NCI-H2081 (cell line): ENCODE measurements at places on chromosomes 11 and 22.
A peak's percentile ranks its signal among the peaks of the same experiment; 100 is the strongest.

- no peak for DNase-seq
These were observed 246.6 kb downstream of the FAM76B start for GRCh38 chr11:95542868-95543551.

GRCh38 chr11:32705309-32706033 is 89.0 kb downstream of the CCDC73 start:
- no peak for DNase-seq

DNA sequence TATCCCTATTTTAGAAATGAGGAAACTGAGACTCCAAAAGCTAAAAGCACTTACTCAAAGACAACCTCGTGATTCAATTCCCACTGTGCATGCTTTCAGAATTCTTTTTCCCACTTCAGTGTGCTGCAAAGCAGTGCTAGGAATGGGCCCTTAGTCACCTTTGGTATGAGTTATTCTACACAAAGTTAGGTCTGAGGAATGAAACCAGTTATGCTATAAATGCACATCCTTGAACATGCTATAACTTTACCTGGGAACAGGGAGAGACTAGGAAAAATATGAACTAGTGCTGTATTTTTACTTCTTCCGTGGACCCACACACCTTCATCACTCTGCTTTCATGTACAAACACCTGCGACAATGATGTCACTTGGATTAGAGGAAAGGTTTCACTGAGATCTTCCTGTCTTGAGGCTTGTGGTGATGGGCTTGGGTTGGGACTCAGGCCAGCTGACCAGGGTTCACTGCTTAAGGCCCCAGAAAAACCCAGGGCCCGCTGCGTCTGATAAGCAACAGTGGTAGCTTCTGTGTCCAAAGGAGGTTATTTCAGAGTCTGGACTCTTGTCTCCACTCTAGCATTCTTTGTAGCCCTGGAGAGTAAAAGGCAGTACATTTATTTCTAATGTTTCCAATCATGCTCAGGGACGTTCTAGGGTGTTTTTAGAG is 81.6 kb downstream of the ZC3H12C start:
- no peak for DNase-seq

GRCh38 chr11:12799334-12799835 is 125.2 kb downstream of the TEAD1 start:
- peak; percentile 36 for DNase-seq

DNA sequence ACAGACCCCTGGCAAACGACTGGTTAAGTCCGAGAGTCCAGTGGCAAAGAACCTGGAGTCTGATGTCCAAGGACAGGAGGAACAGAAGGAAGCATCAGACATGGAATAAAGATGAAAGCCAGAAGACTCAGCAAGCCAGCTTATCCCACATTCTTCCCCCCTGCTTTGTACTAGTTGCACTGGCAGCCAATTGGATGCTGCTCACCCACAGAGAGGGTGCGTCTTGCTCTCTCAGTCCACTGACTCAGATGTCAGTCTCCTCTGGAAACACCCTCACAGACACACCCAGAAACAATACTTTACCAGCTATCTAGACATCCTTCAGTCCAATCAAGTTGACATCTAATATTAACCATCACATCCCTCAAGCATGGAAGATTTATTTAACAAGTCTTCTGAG is 1265.8 kb upstream of the CNTN5 start:
- DNase-seq: no peak

- no peak for DNase-seq
These were observed 222.9 kb downstream of the NAV2 start for GRCh38 chr11:19935507-19935906.

DNA sequence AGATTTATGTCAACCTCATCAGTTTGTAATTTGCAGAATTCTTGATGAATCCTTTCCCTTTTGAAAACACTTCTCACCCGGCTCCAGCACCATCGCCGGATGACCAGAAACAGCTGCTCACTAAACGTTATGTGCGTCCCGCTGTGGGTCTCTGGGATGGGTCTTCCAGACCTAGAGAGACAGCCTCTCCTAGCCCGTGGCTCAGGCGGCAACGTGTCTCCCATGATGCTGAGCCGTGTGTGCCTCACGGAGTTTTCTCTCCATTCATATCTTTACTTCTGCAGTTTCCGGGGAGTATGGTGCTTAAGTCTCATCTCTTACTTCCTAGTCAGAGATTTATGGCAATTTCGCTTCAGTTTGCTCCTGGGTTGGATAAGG is 25.0 kb upstream of the ACR start:
- no peak for DNase-seq

- no peak for DNase-seq
These were observed 2.8 kb downstream of the HTR3A start for GRCh38 chr11:113977701-113978100.

GRCh38 chr11:125593114-125593820 is 615 bp downstream of the STT3A start:
- no peak for DNase-seq

- DNase-seq: no peak
These were observed 1.9 kb upstream of the CTSF start for GRCh38 chr11:66570079-66570849.

DNA sequence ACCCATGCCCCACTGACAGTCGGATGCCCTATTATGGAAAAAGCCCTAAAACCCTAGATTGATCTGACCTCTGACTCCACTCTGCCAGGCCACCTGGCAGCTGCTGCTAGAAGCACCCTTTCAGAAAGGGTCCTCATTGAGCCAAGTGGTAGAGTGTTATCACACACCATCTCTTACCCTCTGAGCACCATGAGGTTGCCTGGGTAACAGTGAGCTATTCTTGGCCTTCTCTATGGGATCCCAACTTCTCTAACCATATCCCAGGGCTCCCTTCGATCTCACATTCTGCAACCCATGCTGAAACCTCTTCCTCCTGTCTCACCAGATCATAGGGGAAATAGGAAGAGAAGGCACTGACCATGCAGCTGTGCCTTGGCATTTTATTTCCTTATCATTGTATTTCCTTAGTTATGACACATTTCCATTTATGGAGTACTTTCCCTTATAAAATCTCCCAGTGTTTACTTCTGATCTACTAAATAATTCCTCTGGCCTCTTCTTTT is 52.7 kb downstream of the MPPED2 start:
- DNase-seq: no peak

DNA sequence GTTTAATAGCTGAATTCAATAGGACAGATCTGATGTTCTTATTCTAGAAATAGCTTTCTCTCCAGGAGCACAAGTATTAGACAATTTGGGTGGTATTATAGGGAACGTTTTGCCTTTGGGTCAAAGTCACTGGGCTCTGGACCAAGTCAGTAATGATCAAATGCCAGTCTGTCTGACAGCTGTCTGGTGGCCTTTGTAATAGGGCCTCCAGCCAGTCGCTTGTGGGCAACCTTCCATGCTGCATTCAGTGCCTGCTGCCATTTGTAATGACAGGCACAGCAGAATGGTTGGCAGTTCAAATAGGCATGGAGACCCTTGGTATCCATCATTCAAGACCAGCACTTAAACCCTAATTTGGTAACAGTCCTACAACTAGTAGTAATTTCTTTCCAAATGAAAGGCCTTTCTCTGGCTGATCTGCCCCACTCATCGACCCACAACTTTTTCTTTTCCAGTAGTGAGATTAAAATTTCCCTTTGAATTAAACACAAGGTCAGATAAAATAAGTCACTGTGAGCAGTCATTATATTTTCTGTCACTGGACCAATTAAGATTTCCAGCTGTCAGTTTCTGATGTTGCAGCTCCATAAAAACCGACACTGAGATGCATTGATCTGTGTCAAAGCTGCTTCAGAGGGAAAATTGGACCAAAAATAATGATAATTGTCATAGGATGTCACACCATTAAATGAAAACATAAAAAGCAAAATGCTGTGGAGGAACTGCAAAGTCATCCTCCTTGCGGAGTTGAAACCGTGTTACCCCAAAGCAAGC is 1038.1 kb downstream of the LRRC4C start:
- DNase-seq: no peak

- no peak for DNase-seq
These were observed 264.2 kb downstream of the TMEM135 start for GRCh38 chr11:87301785-87302540.

- no peak for DNase-seq
These were observed 60.0 kb downstream of the MYEOV start for GRCh38 chr11:69353696-69354544.

GRCh38 chr22:27573280-27574001 is 228.1 kb downstream of the MN1 start:
- DNase-seq: no peak

GRCh38 chr22:37462983-37463382 is 23.2 kb downstream of the MFNG start:
- DNase-seq: no peak

DNA sequence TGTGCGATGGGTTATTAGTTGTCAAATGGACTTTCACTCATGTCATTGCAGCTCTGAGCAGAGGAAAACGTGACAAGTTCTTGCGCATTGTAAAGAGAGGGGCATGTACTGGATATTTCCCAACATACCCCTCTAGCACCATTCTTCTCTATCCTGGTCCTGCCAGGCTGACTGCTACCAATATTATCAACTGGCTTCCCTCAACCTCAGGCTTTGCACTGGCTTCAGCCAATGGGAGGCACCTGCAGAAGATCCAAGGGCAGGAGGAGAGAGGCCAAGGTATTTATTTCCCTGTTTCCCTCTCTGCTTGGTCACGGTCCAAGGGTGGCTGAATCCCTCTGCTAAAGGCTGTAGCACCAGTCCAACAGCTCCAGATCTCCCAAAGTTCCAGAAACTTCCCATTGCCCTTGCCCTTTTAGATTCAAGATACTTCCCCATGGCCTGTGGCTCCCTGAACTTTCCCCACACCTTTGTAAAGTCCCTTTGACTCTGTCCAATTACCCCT is 175.6 kb upstream of the NECTIN1 start:
- no peak for DNase-seq

GRCh38 chr22:37994049-37994448 is 9.7 kb upstream of the SOX10 start:
- DNase-seq: no peak

DNA sequence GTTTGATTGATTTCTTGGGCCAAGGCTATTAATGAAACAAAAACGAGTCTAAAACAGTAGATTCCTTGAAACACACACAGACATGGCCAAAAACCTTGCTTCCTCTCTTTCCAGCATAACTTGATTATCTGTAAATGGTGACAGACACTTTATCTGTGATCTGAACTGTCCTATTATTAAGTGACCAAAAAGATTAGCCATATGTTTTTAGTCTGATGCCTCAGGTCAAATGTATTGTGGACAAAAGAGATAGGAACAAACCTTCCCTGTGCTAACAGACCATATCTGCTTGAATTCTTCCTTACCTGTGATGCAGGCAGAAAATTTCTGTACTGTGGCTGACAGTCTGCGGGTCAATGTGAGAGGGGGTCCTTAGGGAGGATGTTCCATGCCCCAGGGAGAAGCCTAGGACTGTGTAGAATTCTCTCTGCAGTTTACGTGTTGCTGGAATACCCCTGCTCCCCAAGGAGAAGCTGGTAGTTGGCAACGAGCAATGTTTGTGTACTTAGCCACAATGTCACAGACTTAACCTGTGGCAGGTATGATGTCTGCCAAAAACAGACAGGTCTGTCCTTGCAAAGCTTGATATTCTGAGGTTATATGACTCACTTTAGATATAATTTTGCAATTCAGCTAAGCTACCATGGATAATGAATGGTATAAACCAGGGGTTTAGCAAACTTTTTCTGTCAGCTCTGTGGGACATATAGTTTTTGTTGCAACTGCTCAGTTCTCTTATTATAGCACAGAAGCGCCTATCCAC is 31.2 kb downstream of the C11orf71 start:
- no peak for DNase-seq

- DNase-seq: no peak
These were observed 41.1 kb downstream of the OR10A6 start for GRCh38 chr11:7889985-7890384.

DNA sequence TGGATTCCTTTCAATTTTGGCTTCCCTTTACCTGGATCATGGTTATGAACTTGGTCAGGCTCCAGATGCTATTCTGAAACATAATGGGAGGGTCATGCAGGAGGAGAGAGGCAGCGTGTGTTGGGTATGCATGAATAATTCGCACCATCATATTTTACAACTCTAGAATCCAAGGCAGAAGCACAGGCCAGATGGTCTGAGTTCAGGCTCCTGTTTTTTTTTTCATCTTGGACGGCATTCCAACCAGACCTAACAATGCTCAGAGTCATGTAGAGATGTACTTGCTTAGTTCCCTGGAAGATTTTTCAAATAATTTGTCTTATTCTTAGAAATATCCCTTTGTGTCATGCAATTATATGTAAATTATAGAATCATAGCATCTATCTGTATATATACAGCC is 393.5 kb downstream of the JRKL start:
- DNase-seq: peak; percentile 30

DNA sequence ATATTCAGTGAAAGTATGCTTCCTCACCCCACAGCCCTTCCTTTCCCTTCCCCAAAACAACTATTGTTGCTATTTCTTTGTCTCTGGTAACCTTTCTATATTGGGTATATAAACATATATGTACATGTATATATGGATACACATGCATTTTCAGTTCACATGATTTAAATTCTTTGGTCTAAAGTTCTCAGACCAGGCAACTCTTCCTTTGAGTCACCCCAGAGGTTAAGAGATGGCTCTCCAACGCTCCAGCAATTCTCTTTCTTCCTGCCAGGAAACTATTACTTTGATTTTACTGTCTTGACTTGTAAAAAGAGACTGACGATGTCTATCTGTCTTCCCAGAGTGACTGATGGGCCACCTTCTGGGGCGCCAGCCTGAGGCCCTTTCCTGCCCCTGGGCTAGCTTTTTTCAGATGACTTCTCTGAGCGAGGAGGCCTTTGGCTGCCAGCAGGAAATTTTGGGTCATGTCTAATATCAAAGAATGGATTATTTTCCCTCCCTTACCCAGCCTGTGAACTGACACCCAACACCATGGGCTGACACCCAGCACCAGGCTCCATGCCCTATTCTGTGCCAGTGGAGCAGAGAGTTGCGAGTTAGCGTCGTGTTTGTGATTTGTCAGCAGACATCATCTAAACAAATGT is 14.4 kb upstream of the ST3GAL4 start:
- DNase-seq: no peak

DNA sequence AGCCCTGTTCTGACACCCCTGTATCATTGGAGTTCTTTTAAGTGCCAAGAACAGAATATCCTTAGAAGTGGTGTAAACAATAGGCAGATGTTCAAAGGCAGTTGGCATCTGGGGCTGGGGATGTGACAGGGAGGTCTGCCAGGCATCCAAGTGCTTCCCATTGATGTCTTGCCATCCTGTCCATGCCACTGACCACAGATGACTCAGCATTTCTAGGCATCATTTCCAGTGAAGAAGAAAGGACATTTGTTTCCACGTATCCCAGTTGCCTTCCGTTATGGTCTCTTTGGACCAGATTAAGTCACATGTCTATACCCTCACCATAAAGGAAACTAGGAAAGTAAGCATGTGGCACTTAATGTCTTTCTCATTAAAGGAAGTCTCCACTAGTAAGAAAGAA is 76.7 kb upstream of the BARX2 start:
- DNase-seq: no peak
